ENCODE measurements at places on chromosomes 4 and X. TPM values are rescaled to one million over a fixed set of nuclear protein-coding genes. Genes with fewer than 3 reads are reported as not detected.

GRCh38 chr4:183407635-183408464, 36.6 kb upstream of the CDKN2AIP start:
- H3K4me3 ChIP-seq: peak overlapping the region; percentile 62
- H3K27me3 ChIP-seq: no peaks in the 10 kb centered on the region
- no peak overlapping the region for H3K27ac ChIP-seq

Gene SPP1
- not detected for total RNA-seq

Gene CDKL5
- total RNA-seq: 2.4 TPM

- no peaks in the 10 kb centered on the region for H3K27me3 ChIP-seq
- H3K4me1 ChIP-seq: peaks cover 21% of the 10 kb centered on the region
- H3K27ac ChIP-seq: peak overlapping the region; percentile 71
- H3K4me3 ChIP-seq: peak overlapping the region; percentile 95
- peak; percentile 91 for DNase-seq
Observed at GRCh38 chr4:184732126-184732525, 1.8 kb downstream of the CENPU start.

GRCh38 chrX:13599491-13599890, 30.1 kb downstream of the EGFL6 start:
- no peak for DNase-seq
- H3K4me3 ChIP-seq: no peak overlapping the region
- H3K36me3 ChIP-seq: no peaks in the 10 kb centered on the region
- H3K4me1 ChIP-seq: no peaks in the 10 kb centered on the region
- no peak overlapping the region for H3K27ac ChIP-seq

Gene HAND2
- not detected for total RNA-seq

Gene TLR1
- 0.40 TPM for total RNA-seq

DNA sequence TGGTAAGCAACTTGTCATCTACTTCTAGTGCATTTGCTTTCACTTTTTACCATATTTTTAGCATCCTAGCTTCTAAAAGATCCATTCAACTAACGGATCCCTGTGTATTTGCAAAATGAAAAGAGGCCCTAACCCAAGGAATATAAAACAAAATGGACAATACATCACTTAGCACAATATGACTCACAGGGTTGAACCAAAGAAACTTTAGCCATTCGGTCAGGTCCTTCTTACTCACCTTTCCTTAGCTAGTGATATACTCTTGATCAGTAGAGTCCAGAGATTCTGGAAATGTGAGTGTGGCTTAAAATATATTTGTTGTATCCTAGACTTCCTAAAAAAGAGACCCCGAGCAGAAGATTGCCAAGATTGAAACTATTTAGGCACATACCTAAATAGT, 19.5 kb downstream of the TMPRSS11E start:
- DNase-seq: peak; percentile 60
- peak overlapping the region; percentile 22 for H3K4me3 ChIP-seq
- H3K36me3 ChIP-seq: no peaks in the 10 kb centered on the region
- H3K27me3 ChIP-seq: no peaks in the 10 kb centered on the region

- no peaks in the 10 kb centered on the region for H3K36me3 ChIP-seq
- H3K27me3 ChIP-seq: no peaks in the 10 kb centered on the region
- DNase-seq: no peak
- H3K27ac ChIP-seq: no peak overlapping the region
- H3K4me1 ChIP-seq: peaks cover 6% of the 10 kb centered on the region
Observed at GRCh38 chr4:133597251-133597650, 448.2 kb downstream of the PCDH10 start.

Gene TASL
- not detected for total RNA-seq

DNA sequence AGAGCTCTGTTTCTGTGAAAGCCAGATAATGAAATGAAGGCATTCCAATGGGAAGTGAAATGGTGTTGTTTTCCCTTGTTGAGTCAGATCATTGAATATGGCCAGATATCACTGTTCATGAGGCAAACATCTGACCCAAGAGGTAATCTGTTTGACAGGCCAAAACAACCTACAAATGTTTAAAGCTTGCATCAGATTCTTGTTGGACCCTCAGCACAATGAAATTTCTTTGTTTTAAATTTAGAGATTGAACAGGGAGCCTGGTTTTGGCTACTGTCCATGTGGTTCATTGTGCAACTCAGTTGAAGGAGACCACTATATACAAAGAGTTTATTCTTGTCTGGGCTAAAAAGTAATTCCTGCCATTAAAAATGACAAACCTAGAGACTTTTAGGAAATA, 159.1 kb downstream of the AFF2 start:
- no peak overlapping the region for H3K4me3 ChIP-seq
- no peak overlapping the region for H3K27ac ChIP-seq
- H3K27me3 ChIP-seq: no peaks in the 10 kb centered on the region

Gene CFI
- total RNA-seq: not detected

DNA sequence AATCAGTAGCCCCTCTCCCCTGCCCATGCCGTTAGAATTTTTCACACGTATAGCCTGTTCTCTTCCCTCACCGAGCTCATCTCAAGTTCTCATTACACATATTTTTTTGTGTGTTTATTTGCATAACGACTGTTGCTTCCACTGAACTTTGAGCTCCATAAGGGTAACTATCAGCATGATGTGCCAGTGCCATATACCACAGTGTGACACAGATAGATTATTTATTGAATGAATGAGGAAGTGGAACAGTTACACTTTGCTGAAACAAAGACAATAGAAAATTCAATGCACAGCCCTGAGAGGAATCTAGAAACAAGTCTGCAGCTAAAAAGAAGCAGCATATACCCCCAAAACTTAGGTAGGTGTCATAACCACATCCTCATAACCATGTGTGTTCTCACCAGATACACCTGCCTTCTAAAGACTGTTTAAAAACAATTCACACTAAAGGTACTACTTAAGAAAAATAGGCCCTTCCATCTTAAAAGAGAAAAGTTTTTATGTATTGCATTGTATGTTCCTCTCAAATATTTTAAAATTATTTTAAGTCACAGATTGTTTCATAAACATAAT, 389.9 kb downstream of the PACRGL start:
- H3K4me1 ChIP-seq: no peaks in the 10 kb centered on the region
- H3K4me3 ChIP-seq: no peak overlapping the region
- no peak for DNase-seq
- H3K36me3 ChIP-seq: no peaks in the 10 kb centered on the region

Gene PF4V1
- total RNA-seq: not detected

Gene CRMP1
- total RNA-seq: not detected

GRCh38 chr4:8821151-8821950, 50.3 kb downstream of the HMX1 start:
- H3K27ac ChIP-seq: no peak overlapping the region
- no peak for DNase-seq
- no peak overlapping the region for H3K4me3 ChIP-seq

DNA sequence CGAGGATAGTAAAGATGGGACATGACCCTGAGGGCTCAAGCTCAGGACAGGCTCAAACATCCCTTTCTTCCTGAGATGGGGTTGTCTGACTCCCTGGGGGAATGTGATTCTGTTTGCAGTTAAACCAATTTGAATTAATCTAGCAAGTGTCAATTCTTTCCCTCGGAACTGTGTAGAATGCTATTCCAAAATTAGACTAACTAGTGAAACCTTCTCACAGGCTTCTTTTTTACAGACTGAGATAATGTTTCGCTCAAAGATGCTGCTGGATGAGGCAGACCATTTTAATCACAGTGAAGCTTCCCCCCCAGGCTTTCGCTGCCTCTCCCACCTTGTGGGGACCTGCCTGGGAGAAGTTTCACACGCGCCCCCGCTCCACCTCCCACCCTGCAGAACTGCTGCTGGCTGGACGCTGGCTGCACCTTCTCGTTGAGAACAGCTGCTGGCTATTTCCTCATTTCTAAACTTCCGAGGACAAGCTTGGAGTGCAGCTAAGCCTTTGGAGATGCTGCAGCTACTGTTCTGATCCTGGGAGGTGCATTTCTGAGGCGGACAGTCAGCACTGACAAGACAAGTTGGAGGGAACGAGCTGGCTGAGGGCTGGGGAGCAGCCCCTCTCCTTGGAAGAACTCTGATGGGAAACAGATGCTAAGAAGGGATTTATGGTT, 297.8 kb downstream of the RAPGEF2 start:
- peaks cover 9% of the 10 kb centered on the region for H3K4me1 ChIP-seq
- no peak overlapping the region for H3K27ac ChIP-seq
- DNase-seq: no peak
- H3K36me3 ChIP-seq: no peaks in the 10 kb centered on the region
- no peak overlapping the region for H3K4me3 ChIP-seq

DNA sequence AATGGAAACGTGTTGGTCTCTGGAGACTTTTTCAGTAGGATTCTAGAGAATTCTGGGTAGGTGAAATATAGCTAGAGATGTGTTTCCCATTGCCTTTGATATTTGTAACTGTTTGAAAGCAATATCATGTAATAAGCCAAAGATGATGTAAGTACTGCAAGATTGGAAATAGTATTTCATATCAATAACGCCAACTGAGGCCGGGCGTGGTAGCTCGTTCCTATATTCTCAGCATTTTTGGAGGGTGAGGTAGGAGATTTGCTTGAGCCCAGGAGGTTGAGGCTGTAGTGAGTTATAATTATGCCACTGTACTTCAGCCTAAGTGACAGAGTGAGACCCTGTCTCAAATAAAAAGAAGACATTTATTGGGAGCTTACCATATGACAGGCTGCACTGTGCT, 9.5 kb downstream of the ADH1A start:
- DNase-seq: no peak
- no peak overlapping the region for H3K27ac ChIP-seq
- peaks cover 12% of the 10 kb centered on the region for H3K27me3 ChIP-seq
- H3K36me3 ChIP-seq: no peaks in the 10 kb centered on the region
- no peaks in the 10 kb centered on the region for H3K4me1 ChIP-seq

- no peak overlapping the region for H3K4me3 ChIP-seq
- no peaks in the 10 kb centered on the region for H3K4me1 ChIP-seq
- H3K36me3 ChIP-seq: no peaks in the 10 kb centered on the region
- DNase-seq: no peak
Observed at GRCh38 chr4:186541801-186542200, 13.6 kb downstream of the MTNR1A start.

DNA sequence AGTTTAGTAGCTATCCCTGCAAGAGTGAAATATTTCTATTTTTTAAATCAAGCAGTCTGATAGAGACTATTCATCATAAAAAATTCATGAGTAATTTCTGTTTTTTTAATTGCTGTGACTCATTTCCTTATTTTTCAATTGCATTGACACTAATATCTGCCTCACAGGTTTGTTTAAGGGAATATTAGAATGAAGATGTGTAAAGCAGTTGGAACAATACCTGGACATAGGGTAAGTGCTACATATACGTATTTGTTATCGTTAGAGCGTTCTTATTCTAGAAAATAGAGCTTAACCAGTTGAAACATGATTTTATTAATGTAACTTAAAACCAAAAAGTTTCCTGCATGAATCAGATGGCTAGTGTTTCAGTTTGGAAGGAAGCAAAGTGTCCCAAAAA, 2211.3 kb downstream of the PCDH7 start:
- DNase-seq: peak; percentile 41
- no peaks in the 10 kb centered on the region for H3K36me3 ChIP-seq
- no peak overlapping the region for H3K4me3 ChIP-seq
- no peak overlapping the region for H3K27ac ChIP-seq
- H3K4me1 ChIP-seq: peaks cover 9% of the 10 kb centered on the region

DNA sequence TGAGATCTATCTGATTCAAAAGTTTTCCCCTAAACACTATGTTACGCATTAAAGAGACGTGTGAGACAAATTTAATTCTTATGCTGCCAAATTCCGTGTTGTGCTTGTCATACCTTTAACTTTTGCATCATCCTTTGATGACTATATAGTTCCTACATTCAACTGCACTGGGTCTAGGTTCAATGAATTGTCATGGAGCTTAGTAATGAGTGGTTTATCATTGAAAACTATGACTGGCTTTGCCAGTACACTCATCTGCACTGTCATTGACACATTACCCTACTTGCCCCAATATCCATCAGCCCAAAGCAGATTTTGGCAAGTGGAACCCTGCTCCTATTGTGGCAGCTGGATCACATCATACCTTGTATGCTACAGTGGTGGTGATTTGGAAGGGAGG, 882.9 kb upstream of the SLIT2 start:
- no peaks in the 10 kb centered on the region for H3K4me1 ChIP-seq
- H3K27ac ChIP-seq: no peak overlapping the region
- H3K27me3 ChIP-seq: no peaks in the 10 kb centered on the region
- no peak overlapping the region for H3K4me3 ChIP-seq
- no peaks in the 10 kb centered on the region for H3K36me3 ChIP-seq

GRCh38 chrX:71945237-71945805, 34.7 kb downstream of the NHSL2 start:
- H3K27me3 ChIP-seq: peaks cover 9% of the 10 kb centered on the region
- H3K36me3 ChIP-seq: no peaks in the 10 kb centered on the region
- no peak overlapping the region for H3K4me3 ChIP-seq
- H3K27ac ChIP-seq: no peak overlapping the region
- DNase-seq: no peak

DNA sequence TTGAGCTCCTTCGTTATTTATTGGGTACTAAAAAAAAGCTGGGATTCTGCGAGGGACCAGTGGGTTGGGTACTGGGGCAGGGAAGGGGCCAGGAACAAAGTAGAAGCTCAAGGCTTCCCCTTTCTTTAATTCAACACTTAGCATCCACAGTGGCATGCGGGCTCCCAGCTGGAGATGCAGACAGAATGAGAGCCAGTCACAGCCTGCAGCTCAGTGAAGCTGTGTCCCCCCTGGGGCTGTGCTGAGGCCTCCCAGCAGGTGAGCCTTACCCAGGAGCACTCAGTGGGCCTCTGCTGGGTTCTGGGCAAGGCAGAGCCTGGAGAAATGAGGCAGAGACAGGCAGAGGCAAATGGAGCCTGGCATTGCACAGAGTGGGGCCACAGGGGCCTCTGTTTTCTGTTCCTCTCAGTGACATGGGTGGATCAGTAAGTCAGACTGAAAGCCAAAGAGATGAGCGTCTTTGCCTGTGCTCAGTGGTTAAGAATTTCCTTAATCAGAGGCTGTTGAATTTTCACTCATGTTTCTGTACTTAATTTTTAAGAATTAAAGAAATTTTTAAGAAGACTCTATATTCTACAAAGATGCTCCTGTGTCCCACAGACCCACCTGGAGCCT, 181.4 kb upstream of the RBPJ start:
- no peaks in the 10 kb centered on the region for H3K27me3 ChIP-seq
- H3K36me3 ChIP-seq: no peaks in the 10 kb centered on the region
- H3K4me3 ChIP-seq: no peak overlapping the region
- no peak overlapping the region for H3K27ac ChIP-seq

DNA sequence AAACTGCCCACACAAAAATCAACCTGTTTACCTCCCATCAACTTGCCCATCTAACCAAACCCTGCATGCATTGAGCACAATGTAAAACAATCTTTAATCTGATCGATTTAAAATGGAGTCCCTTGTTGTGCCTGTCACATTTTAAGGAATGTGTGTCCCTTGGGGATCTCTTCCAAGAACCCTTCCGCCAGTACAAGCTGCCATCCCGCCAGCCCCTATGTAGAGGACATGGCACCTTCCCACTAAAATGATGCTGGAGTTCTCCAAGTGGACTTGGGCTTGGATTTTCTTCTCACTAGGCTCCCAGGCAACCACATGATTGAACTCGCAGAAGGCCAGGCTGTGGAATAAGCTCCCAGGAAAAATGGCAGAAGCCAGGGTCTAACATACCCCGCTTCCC, 45.8 kb upstream of the ENPP6 start:
- H3K27me3 ChIP-seq: no peaks in the 10 kb centered on the region
- no peaks in the 10 kb centered on the region for H3K36me3 ChIP-seq
- no peak for DNase-seq
- H3K4me3 ChIP-seq: no peak overlapping the region

GRCh38 chrX:13467243-13467642, 102.2 kb upstream of the EGFL6 start:
- H3K36me3 ChIP-seq: no peaks in the 10 kb centered on the region
- no peak overlapping the region for H3K27ac ChIP-seq
- no peak for DNase-seq
- no peak overlapping the region for H3K4me3 ChIP-seq
- H3K4me1 ChIP-seq: peaks cover 18% of the 10 kb centered on the region
- H3K27me3 ChIP-seq: no peaks in the 10 kb centered on the region

All from PC-3 (cell line).